CD4-positive, alpha-beta T cell treated with Interleukin-4 for 4 hours (primary cell): ENCODE measurements at places on chromosomes 7 and 10.
A peak's percentile ranks its signal among the peaks of the same experiment; 100 is the strongest.

GRCh38 chr7:78284945-78285344 is 486.4 kb downstream of the PHTF2 start:
- no peak for DNase-seq

DNA sequence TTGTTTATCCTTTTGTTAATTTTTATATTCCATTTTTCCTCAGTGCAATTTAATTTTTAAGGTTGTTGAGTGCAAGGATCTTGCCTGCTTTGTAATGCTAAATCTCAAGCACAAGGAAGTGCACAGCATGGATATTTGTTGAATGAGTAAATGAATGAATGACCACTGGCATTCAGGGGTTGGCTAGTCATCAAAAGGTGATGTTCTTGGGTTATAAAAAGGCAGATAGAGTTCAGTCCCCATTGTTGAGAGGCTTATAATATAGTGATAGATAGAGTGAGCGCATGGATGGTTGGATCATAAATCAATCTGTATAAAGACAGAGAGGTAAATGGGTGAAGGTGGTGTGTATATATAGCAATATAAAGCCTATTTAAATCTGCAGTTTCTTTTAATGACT is 193.2 kb upstream of the KLF6 start:
- no peak for DNase-seq

DNA sequence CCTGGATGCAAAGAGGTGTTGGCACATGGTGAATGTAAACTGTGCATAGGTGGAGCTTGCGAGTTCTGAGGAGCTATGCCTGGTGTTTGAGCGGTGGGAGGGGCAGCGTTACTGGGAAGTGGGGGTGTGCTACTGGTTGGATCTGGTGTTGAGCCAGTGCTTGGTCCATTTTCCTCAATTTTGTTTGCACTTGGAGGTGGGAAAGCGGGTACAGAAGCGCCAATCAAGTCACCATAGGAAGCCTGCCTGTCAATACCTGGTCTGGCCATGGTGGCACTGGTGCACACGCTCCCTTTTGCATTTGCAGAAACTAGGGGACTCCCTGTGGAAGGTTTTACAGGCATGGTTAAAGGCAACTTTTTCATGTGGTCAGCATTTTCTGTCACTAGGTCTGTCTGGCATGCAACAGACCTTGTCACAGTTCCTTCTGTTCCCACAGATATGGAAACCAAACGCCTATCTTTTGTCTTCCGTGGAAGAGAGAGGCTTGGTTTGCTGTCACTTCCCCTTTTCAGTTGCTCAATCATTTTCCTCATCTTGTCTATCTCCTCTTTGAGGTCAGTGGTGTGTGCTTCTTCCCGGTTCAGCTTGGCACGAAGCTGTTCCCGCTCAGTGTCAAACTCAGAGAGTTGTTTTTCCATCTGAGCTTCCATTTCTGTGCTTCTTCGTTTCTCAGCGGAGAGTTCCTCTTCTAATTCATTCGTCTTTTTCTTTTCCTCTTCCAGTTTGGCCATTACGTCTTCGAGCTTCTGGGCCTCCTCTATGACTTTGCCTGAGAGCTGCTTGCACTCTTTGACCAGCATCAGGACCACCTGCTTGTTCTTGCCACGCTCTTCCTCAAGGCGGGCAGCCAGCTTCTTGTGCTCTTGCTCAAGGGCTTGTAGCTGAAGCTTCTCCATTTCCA is 81.1 kb downstream of the CTTNBP2 start:
- DNase-seq, result peak; percentile 5

DNA sequence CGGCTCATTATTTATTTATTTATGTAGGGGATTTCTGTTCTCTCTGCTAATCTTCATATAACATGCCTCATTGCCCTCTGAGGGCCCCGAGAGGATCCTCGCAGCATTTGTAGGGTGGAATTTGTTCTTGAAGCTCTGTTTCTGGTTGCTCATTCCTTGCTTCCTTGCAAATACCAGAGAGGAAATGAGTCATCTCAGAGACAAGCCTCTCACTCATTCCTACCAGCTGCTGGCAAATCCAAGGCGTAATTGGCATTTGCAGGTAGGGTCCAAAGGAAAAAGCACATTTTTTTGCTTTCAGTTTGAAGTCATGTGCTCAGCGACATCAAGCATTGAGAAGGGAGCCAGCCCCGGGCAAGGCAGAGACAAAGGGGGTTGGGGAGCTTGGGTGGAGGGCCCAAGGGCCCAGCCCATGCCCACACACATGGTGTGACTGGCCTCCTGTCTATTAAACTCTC is 501.6 kb downstream of the GALNT17 start:
- DNase-seq, result no peak

- DNase-seq, result no peak
Measured at GRCh38 chr7:151498495-151498894, 21.2 kb downstream of the RHEB start.

DNA sequence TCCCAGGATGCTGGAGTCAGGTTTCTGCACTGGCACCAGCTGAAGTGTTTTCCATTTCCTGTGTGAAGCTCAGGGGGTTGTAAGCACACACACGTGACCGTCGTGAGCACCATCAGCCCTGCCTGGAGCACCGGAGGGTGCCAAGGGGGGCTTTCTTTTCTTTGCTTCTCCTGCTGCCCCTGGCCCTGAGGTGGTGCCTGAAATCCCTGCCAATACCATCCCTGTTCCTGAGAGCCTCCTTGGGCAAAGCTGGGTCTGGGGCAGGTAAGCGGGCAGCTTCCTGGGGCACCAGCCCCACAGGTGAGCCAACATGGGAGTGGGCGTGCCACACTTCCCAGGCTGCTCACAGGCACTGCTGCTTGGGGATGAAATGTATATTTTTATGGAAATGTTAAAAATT is 593.6 kb downstream of the DNAJB6 start:
- no peak for DNase-seq

- DNase-seq, result no peak
Measured at GRCh38 chr7:87231711-87232110, 12.2 kb upstream of the TMEM243 start.

- no peak for DNase-seq
Measured at GRCh38 chr10:113129117-113129516, 179.1 kb downstream of the TCF7L2 start.

- peak; percentile 33 for DNase-seq
Measured at GRCh38 chr10:28217848-28218247, 85.0 kb downstream of the MPP7 start.

GRCh38 chr10:133208466-133208865 is 21.6 kb upstream of the UTF1 start:
- DNase-seq, result no peak

DNA sequence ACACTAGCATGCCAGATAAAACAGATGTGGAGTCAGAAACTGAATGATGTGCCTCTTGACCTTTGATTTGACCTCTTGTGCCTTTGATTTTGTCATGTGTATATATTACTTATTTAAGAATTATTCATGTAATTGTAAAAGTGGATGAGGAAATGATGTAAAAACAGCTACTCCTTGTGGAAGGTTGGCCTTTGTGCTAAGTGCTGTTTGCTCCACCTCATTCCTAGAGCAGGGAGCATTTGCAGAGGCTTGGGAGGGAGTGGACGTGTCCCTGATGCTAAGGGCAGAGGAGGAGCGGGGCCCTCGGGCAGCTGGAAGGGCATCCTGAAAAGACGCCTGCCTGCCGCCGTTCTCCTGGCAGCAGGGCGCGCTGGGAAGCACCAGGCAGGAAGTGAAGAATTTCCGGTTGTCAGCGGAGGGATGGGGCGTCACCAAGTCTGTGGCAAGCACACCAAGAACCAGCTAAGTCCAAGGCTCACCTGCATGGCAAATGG is 197.6 kb upstream of the ZNF32 start:
- peak; percentile 11 for DNase-seq

DNA sequence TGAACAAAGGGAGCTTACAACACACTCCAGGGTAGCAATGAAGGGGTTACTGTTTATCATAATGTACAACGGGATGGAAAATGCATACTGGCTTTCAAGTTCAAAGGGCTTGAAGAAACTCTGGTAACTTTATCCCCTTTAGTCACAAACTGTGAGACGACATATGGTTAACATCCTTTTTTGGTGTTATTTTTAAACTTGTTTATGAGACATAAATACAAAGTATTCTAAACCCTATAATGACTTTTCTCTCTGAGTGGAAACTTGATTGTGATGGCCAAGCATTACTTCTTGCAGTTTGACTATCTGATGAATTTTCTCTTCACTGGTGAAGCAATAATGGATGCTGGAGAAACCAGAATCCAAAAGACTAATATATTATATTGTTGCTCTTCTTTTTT is 62.0 kb upstream of the SEMA3A start:
- no peak for DNase-seq

- no peak for DNase-seq
Measured at GRCh38 chr10:122102146-122102868, 113.3 kb downstream of the TACC2 start.

GRCh38 chr7:159020987-159021386 is 123.7 kb downstream of the VIPR2 start:
- DNase-seq, result no peak

- DNase-seq, result peak; percentile 17
Measured at GRCh38 chr10:48981310-48981907, 41.8 kb upstream of the LRRC18 start.

DNA sequence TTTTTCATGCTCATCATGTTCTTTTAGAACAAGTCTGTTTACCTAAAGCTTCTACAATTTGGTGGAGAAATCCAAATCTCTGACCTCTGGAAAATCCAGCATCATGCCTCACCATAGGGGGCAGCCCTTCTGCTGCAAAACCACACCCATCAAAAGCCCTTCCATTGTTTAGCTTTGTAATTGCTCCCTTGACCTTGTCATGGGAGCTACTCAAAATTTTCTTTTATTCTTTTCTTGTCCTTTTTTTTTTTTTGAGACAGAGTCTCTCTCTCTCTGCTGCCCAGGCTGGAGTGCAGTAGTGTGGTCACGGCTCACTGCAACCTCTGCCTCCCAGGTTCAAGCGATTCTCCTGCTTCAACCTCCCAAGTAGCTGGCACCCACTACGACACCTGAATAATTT is 234.4 kb downstream of the NEBL start:
- no peak for DNase-seq

DNA sequence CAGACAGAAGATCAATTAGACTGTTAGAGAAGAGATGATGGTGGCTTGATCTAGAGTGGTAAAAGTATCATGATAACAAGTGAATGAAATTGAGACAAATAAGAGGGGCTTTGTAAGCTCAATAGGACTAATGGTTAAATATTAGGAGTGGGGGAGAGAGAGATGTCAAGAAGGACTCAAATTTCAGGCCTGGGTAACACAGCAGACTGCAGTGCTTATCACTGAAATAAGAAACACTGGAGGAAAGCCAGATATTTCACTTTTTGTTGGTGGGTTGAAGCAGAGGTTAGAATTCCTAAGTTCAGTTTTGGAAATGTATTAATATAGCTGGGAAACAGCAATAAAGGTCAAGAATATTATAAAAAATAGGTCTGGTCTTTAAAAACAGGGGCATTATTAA is 74.6 kb downstream of the ORC5 start:
- DNase-seq, result no peak

DNA sequence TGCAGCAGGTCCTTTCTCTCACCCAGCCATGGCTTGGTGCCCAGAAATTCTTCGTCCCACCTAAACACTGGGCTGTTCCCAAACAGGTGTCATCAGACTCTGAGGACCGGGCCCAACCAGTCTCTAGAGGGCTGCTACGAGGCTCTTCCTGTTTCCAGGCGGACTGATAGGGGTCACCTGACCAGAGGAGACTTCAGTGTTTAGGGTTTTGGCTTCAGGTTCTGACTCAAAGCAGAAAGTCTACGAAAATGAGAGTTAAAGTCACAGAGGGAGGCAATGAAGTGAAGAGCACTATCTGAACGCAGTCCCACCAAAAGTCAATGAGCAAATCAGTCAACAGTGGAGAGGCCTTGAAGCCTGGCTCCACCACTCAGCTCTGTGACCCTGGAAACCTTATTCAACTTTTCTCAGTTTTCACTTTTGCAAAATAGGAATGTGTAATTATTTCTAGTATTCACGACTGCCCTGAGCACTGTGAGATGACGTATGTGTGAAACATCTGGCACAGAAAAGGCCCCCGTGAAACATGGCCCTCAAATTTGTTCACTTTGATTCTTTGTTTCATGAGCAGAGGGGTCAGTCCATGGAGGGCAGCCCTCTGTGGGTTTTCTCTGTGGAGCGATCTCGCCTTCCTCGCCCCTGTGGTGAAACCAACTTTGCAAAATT is 189.9 kb upstream of the PDE1C start:
- no peak for DNase-seq

DNA sequence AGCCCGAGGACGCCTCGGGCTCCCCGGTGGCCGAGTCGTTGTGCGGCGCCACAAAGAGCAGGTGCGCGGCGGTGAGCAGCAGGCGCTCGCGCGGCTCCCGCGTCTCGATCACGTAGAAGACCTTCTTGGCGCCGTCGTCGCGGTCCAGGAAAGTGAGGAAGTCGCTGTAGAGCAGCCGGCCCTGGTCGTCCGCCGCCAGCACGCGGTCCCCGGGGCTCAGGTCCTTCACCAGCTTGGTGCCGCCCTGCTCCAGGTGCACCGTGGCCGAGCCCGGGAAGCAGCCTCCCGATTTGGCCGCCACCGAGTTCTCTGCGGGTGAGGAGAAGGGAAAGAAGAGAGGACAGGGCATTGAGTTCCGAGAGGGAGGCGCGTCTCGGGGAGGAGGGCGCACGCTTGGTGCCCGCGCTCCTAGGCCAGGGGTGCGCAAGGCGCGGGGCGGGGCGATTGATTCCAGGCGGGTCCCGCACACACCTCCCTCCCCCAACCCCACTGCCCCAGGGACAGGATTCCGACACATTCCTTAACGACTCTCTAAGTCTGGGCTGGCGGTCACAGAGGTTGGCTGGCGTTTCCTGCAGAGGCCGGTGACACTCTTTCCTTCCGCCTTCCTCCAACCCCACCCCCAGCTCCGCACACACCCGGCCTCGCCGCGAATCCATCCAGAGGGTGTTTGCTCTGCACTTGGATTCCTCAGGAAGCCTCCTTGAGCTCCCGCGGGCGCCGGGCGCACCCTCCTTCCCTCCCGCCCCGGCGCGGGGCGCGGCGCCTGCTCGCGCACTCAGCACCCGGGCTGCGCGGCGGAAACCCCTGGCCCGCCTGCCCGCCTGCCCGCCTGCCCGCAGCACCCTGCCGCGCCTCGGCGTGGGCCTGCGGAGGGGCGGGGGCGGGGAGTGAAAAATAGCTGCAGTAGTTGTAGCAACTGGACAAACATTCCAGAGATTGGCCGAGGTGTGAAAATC is 8.6 kb downstream of the SHH start:
- no peak for DNase-seq

- no peak for DNase-seq
Measured at GRCh38 chr10:24261627-24262026, 52.7 kb downstream of the KIAA1217 start.

DNA sequence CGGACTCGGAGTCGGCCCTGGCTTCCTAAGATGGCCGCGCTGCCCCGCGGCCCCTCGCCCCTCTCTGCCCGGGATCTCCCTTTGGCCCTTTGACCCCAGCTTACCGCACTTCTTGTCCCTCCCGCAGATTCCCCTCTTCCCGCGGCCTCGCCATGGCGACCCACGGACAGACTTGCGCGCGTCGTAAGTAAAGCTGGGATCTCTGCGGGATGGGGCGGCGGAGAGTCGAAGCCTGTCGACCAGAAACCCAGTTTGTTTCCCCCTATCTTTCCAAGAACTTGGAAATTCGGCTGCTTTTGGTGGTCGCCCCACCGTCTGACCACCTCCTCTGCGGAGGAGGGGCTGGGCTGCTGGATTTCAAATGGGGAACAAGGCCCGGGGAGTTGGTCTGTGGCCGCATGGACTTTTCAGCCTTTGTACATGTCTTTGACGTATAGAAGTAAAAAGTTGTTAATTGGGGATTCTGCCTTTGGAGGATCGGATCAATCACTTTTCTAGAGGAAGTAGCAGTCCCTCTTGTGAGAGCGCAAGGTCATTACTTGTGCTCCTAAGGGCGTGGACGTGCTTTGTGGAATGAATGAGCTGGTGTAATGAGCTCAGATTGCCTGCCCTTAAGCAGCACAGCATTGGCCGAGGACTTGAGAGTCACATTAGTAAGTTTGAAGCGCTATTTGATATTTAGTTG is 553 bp downstream of the VDAC2 start:
- DNase-seq, result peak; percentile 38
